ENCODE measurements at places on chromosomes 2 and 18.

DNA sequence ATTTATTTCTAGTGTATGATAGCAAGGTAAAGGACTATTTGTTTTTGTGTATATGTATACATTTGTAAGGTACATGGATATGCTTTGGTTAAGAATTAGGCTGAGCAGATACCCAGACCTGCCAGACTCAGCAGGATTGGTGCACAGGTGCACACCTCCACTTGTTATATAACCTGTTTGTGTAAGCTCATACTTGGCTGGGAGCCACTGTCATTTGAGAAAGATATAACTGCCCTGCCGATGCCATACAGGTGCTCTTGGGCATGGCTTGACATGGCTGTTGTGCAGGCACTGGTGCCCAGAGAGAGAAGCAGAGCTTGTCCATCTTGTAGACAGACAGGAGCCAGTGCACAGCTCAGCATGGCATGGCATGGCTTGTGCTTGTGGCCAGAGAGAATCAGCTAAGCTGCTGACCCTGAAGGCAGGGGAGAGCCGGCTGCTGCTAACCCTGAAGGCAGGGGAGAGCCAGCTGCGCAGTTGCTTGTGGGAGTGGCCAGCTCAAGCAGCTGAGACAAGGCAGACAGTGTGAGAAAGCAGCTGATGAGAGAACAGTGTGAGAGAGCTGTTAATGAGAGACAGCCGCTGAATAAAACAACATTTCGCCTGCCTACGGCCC lies 136.5 kb downstream of the RNF144A start:
- DNase-seq: peak; percentile 70

DNA sequence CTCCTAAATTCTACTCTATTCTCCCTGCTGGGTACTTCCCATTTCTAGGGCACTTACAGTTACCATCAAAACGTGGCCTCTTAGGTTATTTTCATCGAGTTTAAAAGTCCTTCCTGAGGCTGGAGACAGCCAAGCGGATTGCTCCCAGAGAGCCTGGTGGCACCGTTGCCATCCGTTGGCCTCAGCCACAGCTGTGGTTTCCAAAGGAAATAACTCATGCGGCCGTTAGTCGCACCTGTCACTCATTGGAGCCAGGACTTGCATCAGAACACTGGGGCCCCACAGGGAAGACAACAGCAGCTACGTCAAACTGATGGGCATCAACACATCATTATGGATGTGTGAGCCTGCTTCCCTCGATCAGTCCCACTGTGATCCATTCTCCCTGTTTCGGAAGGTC lies 453.4 kb downstream of the BCL11A start:
- DNase-seq: no peak

- peak; percentile 4 for DNase-seq
Measured at GRCh38 chr2:164992818-164993217, 37.5 kb upstream of the SLC38A11 start.

- DNase-seq: no peak
Measured at GRCh38 chr2:60158262-60158661, 395.2 kb downstream of the BCL11A start.

DNA sequence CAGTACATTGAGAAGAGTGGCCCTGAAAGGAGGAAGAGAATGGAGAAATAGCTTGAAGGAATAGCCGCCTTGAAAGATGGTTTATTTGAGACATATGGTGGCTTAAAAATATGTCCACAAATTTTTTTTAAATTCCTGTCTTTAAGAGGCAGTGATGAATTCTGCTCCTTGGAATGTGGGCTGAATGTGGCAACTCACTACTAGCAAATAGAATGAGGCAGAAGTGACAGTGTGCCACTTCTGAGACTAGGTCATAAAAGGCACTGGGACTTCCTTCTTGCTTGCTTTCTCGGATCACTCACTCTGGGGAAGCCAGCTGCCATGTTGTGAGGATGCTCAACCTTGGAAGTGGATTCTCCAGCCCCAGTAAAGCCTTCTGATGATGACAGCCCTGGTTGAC lies 67.0 kb downstream of the FAM161A start:
- no peak for DNase-seq

DNA sequence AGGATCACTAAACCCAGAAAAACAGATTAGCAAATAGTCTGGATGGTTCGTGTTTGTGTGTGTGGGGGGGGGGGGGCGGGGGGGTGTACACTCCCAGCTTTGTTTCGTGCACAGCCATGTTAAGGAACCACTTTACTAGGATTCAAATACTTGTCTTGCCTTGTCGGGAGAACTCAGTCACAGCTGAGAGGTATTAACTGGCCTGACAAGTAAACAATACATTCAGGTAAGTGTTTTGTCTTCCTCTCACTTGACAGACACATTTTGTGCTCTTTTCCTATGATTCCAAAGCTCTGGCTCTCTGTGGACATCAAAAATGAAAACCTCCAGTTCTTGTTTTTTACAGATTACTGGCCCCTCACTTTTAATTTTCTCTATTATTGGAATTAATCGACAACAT lies 173.5 kb downstream of the LRP1B start:
- DNase-seq: no peak

DNA sequence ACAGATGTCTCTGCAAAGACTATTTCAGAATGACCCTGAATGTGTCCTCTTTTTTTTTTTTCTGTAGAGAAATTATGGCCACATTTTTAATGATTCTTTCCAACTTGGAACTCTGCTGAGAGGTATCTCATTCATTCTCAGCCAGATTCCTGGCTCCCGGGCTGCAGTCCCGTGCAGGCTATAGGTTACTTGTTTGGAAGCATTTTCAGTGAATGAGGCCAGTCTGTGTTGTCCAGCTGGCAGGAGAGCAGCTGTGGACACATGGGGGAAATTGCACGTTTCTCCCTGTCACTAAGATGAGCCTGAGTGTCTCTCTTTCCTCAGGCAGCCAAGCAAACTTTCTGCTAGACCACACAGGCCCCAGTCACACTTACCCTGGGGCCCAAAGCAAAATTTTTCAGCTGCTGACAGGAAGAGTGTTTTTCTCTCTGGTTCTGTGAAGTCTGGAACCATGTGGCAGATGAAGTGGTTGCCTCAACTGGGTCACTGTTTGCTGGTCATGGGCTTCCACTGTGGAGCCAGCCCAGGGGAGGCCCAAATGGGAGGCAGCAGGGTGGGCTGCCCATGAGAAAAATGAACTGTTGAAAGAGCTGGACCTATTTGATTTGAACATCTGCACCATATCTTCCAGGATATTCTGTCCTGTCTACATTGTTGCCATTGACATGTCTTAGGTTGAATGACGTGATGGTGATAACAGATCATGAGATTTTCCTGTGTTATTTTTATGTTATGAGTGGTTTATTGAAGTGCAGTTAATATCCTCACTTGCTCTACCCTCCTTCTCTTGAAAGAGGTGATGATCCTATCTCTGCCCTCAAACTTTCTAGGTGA lies 431.2 kb downstream of the LPIN1 start:
- DNase-seq: no peak

DNA sequence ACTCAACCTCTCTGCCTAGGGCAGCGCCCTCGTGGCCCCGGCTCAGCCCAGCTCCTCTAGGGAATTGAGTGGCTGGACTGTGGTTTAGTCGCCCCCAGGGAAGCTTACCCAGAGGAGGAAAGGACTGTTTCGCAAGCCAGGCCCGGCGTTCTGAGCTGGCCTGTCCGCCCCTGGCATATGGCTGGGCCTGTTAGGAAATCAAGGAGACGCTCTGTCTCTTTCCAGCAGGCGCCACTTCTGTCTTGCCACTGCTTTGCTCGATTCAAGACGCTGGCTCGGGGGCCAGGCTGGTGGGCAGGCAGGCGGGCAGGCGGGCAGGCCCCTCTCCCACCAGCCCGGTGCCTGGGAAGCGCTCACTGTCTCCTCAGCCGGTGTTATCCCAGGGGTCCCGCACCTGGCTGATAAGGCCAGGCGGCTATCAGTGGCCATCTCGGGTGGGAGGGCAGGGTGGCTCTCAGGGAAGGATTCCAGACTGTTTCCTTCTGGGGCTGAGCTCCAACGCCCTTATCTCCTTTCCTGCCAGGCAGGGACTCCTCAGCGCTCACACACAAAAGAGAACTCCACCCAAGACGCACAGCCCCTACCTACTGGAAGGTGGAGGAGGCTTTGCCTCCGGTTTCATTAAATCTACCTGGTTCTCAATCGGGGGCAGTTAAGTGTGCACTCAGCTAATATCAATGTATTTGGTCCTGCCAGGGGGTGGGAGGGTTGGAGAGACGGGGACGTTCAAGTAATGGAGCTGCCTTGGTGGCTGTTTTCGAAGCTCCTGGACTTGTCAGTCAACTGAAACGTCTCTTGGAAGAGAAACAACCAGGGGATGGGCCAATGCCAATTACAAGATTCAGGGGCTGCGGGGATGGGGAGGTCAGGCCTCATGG lies 109.1 kb downstream of the SMAD7 start:
- no peak for DNase-seq

DNA sequence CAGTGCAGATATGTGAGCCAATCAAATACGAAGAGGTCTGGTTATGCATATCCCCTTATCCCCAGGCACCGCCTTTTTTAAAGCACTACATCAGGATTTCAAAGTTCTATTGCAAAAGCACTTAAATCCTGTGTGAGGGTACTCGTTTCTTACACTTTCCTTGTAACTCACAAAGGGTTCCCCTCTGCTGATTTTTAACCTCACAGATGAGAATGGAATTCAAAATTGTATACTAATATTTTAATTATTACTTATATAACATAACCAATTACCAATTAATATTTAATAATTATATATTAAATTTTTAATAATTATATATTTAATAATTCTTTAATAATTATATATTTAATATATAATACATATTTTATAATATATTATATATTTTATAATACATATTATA lies 126.2 kb upstream of the MAPRE2 start:
- no peak for DNase-seq

All from DMS79 (cell line).